ENCODE measurements at places on chromosomes 5 and 9.

DNA sequence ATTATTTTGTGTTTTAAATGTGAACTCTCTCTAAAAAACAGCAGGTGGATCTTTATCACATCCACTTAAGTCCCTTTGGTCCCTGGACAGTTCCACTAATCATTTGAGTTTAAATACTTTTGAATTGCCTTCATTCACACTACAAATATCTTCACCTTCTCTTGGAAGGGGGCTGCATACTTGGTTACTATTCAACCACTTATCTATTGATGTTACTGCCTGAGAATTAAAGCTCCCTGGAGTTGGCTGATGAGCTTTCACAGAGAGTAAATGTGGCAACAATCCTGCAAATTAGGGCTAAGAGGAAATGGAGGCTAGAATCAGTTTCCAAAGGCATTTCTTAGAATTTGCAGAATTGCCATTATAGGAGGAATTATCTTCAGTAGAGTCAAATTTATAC, 180.4 kb downstream of the ST8SIA4 start:
- DNase-seq: no peak

DNA sequence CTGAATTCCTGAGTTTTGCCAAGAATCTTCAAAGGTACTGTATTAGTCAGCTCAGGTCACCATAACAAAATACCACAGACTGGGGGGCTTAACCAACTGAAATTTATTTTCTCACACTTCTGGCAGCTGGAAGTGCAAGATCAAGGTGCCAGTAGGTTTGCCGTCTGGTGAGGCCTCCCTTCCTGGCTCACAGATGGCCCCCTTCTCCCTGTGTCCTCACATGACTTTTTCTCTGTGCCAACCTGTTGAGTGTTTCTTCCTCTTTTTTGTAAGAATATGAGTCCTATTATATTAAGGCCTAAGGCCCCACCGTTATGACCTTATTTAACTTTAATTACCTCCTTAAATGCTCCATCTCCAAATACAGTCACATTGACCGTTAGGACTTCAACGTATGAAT, 156.1 kb upstream of the KIF2A start:
- DNase-seq: no peak

DNA sequence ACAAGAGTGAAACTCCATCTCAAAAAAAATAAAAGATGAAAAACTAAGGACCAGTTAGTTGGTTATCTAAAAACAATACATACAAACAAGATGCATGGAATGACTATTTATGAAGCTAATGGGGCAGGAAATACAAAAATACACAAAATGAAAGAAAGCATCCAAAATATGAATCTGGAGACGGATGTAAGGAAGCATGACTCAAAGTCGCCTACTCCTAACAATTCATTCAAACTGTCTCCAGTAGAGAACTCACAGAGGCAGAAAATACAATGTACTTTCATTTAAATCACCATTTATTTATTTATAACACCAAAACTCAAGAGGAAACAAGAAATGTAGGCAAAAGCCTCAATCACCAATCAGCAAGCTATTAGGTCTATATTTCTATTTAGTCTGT, 68.4 kb downstream of the SCAI start:
- DNase-seq: no peak

GRCh38 chr5:165157219-165157618, 1651.8 kb downstream of the MAT2B start:
- DNase-seq: no peak

- no peak for DNase-seq
Measured at GRCh38 chr5:120683580-120683979, 219.5 kb downstream of the PRR16 start.

DNA sequence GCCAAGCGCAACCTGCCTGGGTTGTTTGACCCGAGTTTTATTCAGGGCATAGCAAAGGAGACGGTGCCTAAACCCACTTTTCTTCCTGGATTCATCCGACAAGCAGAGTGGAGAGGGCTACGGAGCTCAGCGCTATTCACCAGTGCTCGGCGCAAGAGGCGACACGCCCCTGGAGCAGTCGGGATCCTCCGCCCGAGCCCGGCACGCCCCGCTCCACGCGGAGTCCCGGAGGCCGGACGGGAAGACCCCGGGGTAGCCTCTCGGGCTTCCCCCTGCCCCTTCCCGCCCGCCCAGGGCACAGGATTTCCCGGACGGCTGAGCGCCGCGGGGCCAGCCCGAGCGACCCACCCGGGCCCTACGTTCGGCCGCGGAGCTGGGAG, 427 bp downstream of the SERINC5 start:
- DNase-seq: peak; percentile 85

DNA sequence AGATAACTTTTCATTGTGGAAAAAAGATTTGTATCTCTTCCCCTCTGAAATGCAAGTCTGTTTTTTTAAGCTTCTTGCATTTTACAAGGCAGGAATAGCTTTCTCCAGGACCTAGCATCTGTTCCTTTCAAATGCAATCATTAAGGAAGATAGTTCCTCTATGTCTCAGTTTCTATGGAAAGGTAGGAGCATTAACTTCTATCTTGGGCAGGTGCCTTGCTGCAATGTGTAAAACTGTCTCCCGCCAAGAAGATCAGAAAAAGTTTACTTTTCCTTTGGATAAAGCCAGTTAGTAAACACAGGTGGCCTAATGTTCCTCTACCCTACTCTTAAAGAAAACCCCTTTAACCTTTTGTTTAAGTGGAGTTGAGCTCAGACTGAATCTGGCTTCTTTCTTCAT, 560.6 kb upstream of the CYLC2 start:
- no peak for DNase-seq

DNA sequence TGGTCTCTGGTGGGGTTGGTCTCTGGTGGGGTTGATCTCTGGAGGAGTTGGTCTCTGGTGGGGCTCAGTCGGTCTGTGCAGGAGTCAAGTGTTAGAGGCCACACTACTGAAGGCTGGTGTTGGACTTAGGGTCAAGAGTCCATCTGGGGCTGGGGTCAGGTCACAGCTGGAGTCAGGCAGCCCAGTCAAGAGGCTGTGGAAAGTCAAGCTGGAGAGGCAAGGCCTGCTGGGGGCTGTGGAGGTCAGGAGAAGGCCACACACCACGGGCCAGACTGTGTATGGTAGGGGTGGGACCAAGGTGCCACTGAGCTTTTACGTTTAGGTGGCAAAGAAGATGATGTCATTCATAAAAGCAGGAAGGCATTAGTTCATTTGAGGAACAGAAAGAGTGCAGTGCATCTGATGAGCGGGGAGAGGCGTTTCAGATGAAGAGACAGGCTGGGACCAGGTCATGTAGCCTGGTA, 16.7 kb upstream of the CD74 start:
- DNase-seq: no peak

- DNase-seq: peak; percentile 78
Measured at GRCh38 chr5:112757468-112758208, 20.0 kb downstream of the APC start.

GRCh38 chr5:59769041-59769360, 124.5 kb downstream of the PDE4D start:
- DNase-seq: no peak

Data from DMS53 (cell line).